EL (cell line): ENCODE measurements at places on chromosomes 5 and 9.

- no peak for DNase-seq
Observed at GRCh38 chr9:127064335-127064734, 58.1 kb downstream of the ANGPTL2 start.

- no peak for DNase-seq
Observed at GRCh38 chr9:119639287-119639955, 270.2 kb upstream of the BRINP1 start.

DNA sequence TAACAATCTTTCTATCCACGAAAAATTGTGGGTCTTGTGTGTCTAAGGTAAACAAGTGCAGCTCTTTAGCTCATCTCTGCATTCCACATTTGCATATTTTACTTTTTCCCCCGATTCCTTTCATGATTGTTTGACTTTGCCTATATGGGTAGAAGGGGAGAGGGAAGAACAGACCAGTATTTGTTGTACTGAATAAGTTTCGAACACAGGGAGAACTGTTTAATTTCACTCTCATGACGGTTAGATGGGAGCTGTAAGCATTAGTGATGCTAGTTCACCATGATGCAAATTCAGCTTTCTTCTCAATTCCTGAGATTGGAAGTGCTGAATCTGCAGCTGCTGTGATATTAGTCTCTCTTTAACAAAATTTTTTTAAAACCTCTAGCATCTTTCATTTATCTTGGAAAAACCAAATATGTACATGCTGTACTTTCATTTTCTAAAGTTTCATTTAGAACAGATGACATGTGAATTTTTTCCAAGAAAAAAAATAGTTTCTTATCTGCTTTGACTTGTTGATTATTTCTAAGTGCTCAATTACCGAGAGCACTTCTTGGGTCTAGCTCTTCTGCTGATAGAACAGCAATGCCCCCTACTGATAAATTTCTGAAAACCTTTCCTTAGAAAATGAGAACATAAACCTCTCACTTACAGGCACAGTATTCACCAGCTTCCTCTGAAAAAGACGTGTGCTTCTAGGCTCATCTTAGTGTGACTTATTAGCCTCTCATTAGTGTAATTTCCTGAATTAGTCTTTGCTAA lies 149.5 kb downstream of the BAAT start:
- peak; percentile 16 for DNase-seq

DNA sequence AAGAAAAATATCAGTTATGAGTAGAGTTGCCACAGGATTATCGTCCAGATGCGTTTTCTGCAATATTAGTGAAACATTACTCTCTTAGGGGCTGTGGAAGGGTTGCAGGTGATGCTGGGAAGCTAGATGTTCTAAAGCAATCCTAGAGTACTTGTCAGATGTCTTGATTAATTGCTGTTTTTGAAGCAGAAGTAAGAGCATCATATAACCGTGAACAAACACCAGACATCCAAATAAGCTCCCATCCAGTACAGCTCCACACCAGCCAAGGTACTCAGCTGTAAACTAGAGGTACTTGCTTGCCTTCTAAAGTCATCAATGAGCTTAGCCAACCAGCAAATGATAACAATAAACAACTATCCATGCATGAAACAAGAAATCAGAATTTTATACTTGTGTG lies 131.1 kb downstream of the ST8SIA4 start:
- DNase-seq, result no peak

DNA sequence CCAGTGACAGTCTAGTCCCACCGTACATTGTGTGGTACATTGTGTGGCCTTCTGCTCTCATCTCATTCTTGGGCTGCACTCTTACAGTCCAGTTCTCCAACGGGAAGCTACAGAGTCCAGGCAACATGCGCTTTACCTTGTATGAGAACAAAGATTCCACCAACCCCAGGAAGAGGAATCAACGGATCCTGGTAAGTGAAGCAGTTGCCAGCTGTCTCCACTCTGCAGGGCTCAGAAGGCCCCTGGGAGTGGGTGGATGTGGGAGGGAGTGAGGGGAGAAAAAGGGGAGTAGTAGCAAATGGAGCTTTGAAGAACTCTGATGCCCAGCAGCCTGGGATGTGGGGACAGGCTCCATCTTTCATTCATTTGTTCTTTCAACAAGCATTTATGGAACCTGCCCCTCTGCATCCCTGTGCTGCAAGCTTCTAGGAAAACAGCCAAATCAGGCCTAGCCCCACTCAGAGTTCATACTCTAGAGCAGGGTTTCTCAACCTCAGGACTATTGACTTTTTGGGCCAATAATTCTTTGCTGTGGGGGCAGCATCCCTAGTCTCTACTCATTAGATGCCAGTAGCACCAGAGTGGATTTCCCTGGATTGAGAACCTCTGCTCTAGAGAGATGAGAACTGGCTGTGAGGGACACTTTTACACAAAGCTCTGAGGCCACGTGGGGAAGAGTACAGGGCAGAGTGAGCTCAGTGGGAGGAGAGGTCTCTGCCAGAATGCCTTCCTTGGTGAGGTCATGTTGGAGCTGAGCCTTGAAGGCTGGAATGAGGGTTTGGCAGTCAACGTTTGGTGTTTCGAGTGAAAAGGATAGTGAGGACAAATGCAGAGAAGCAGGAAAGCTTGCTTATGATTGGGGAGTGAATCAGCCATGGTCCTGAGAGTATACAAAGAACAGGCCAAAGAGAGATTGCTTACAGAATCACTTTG lies 1.1 kb downstream of the POLR1E start:
- DNase-seq, result peak; percentile 91

DNA sequence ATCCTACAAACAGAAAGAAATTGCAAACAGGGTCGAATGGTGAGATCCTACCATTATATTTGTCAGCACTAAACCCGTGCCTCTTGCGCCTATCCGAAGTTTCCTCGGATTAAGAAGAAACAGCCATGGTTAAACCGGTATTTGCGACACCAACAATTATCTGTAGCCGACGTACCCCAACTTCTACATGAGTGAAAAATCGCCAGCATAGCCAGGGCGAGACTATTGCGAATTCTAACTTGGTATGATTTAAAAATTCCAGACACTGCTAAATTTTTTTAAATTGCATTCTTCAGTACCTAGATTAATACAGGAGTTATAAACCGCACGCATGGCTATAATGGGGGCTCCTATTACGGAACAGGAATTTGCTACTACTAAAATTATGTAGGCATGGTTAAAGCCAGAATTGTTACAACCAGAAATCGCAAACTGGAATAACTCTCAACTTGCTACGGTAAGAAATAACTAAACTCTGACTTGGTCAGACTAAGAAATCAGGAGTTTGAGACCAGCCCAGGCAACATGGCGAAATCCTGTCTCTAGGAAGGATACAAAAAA lies 25.3 kb upstream of the ANXA2R start:
- peak; percentile 21 for DNase-seq

- no peak for DNase-seq
Observed at GRCh38 chr5:130164966-130165365, 260.7 kb downstream of the CHSY3 start.

DNA sequence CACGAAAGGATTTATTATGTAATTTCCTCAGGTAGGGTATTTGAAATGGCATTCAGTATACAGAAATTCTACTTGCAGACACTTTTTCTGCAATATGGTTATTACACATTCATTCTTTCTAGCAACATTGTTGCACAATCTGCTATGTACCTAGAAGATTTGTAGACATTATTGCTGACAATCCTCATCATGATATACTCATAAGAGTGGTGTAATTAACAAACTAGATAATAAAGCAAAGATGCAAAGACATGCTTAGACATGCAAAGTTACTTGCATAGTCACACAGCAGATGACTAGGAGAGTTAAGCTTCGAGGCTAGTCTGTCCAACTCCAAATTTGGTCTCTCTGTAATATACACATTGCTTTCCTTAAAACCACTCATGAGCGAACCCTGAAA lies 317.1 kb downstream of the ASTN2 start:
- no peak for DNase-seq

DNA sequence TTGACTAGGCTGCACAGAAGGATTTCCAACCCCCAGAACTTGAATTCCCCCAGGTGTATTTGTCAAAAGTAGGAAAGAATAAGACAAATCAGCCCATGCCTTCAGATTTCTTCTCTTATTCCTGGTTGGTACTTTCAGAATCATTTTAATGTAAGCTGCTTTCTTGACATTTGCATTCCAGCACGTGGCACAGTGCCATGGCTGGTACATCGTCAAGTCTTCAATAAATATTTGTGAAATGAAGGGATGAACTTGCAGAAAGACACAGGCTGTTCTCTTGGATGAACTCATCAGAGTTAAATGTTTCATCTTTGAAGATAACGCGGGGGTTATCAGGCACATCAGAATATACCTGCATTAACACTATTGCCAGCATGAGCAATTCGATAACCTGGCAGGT lies 14.5 kb downstream of the KCNIP1 start:
- no peak for DNase-seq

DNA sequence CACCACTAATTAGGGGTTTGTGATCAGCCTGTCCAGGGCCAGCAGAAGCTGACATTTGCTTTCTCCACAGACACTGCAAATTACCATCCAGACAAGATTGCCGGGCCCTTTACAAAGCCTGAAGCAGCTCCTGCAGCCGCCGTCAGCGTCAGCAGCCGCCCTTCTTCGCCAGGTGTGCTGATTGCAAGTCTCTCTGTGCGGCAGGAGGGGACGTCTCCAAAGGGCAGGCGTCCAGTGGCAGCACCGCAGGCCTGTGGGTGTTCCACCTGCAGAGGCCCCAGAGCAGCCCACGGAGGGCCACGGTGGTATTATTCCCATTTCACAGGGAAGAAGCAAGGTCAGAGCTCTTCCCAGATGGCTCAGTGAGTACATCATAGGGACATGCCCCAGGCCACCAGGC lies 108.0 kb upstream of the PPP1R26 start:
- no peak for DNase-seq

DNA sequence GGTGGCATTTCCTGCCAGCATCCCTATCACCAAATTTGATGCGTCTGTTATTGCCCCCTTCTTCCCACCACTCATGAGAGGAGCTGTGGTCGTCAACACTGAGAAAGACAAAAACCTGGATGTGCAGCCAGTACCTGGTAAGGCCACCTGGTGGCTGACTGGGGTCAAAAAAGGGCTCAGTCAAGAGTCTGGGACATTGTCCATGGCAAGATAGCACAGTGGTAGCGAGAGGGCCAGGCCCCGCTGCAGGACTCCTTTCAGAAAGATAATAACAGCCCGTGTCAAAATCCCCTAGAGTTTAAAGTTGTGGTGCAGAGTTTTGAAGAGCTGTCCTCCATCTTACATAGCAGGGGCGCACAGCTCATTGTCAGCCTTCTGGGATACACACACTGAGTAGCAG lies 40.8 kb downstream of the CSF1R start:
- no peak for DNase-seq

DNA sequence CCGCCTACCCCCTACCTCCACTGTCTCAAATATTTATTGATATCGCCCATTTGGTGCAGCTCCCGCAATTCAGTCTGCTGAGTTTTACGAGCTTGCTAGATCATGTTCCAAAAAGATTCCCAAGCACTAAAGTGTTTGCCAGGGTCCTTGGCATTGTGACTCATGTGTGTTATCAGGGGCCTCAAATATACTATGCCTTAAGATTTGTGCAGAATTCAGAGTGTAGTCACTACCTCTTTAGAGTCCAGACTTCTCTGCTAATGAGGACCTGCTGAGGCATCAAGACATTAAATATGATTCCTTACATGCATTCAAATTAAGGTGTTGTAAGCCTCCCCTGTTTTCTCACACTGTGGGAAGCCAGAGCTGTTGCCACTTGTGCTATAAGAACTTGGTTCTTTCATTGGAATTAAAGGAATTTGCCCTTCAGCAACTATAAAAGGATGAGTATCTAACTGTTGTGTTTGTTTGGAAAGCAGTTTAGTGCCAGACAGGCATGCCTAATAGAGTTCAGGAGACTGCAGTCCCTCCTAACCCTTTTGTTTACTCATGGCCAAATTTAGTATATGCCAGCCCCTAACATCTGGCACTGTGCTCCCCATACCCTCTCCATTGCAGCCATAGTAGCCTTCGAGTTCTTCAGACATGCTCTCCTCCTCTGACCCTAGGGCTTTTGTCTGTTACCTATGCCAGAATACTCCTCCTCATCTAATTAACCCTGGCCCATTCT lies 316.4 kb downstream of the NR3C1 start:
- peak; percentile 90 for DNase-seq

DNA sequence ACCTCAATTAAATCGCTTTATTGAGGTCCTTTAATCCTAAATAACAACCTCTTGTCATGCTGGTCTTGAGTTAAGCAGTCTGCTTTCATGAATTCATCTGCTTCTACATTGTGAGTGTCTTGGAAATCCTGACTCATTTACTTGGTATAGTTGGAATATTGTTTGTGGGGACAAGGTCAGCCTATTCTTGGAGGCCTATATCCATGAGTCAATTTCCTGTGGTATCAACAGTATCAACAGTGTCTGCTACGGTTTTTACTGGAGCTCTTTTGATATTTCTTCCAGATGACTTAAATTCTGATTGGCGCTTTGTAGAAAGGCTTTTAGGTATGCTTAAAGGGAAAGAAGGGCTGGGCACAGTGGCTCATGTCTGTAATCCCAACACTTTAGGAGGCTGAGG lies 71.2 kb upstream of the PARP8 start:
- peak; percentile 88 for DNase-seq

- no peak for DNase-seq
Observed at GRCh38 chr5:143207563-143208364, 195.7 kb downstream of the NR3C1 start.
